ENCODE measurements at places on chromosomes 5 and 9. TPM values are rescaled to one million over a fixed set of nuclear protein-coding genes. Genes with fewer than 3 reads are reported as not detected.

Gene GGTA1
- 24.4 TPM for total RNA-seq

- DNase-seq, result no peak
Measured at GRCh38 chr5:114360816-114361723, 800 bp upstream of the KCNN2 start.

GRCh38 chr5:93193431-93194347, 387.3 kb downstream of the NR2F1-AS1 start:
- no peak for DNase-seq

DNA sequence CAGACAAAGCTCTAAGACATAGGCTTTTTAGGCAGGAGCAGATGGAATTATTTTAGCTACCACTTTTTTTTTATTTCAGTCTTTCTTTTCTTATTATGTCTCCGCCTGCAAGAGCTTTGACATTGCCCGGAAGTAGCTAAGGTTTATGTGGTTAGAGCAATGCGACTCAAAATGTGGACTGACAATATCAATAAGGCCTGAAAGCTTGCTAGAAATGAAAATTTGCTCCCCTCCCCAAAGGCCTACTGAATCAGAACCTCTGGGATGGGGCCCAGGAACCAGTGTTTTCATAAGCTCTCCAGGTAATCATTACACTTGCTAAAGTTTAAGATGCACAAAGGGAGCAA, 81.3 kb downstream of the SUSD1 start:
- DNase-seq, result no peak

Gene PCDHA4
- total RNA-seq, result 1.1 TPM

- DNase-seq, result no peak
Measured at GRCh38 chr9:100322954-100323536, 29.7 kb downstream of the TEX10 start.
